ENCODE measurements at places on chromosomes 2 and 18.

DNA sequence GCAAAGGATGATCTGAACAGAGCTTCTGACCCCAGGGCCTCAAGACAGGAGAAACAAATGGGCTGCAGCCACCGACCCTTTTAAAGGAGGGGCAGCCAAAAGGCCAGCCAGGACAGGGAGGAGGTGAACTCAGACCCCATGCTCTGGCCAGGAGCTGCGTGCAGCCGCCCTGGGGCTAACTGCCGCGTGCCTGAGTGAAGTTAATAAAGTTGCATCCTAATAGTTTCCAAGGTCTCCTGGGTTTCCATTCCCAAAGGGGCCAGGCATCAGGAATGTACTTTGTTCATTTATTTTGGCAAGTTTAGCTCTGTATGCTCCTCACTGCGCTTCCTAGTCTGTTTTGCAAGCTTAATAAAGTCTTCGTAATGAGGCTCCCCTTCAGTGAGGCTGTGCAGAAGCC lies 60.7 kb downstream of the EN1 start:
- DNase-seq = no peak

DNA sequence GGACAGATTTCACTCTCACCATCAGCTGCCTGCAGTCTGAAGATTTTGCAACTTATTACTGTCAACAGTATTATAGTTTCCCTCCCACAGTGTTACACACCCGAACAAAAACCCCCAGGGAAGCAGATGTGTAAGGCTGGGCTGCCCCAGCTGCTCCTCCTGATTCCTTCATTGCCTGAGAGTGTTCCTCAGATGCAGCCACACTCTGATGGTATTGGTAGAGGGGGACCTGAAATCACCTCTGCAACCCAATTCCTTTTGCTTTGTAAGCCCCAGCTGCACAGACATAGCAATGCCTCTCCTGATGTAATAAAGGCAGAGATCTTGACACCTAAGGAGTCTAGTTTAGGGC lies 1529.8 kb downstream of the RPIA start:
- DNase-seq = no peak

- peak; percentile 78 for DNase-seq
These were observed 22.2 kb downstream of the NFE2L2 start for GRCh38 chr2:177242121-177242987.

DNA sequence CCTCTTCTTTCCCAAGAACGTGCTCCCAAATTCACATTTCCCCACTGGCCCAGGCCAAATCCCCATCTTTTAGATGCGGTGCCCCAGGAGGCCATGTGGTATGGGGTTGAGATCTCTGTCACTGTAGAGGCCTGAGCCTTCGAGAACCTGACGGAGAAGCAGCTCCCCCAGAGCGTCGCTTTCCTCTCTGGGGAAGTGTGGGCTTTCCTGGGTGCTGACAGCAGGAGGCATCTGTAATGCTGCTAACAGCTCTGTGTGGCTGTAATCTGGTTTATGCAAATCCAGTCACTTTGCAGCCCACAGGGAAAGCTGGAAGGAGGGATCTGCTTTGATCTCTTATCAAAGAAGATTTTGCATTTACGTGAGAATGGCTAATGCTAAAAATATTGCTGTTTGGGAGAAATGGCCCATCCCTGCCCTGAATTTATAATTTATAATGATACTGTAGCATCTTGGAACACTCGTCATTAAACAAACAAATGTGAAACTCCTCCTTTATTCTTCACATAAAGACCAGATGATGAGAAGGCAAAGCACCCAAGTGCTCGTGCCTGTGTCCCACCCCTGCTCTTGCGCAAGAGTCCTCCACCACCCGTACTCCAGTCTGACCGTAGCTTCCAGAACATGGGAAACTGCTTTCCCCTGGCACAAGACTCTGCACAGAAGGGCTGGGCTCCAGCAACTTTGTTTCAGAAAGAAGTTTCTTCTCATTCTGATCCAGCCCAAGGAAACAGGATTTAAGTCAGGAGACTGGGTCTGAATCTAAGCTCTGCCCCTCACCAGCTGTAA lies 109.9 kb upstream of the EPC2 start:
- no peak for DNase-seq

DNA sequence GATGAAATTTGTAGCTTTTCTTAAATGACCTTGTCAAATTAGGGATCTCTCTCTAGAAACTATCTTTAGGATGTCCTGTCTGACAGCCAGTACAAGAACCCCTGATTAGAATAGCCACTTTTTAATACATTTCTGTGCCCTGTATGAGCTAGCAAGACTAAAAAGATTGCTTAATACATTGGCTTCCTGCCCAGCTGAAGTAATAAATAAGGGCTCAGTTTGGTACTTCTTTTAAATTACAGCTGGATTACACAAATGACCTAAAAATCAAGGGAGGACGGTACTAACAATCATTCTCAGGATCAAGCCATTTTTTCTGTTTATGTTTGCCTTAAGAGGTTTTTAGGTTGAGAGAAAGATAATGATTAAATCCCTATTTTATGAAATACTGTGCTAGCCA lies 11.6 kb upstream of the OLA1 start:
- no peak for DNase-seq

DNA sequence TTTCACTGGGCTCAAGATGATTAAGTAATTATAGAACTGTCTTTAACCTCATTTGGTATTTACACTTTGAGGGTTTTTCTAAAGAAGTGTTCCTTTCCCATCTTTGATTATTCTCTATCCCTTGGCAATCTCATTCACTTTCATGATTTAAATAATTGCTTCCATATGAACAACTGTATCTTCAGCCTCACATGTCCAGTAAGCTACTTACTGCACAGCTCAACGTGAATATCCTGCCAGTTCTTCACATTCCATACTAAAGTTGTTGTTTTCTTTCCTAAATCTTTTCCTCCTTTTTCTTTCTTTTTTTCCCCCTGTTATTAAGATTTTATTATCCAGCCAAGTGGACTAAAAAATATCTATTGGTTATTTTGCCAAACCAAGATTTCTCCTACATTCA lies 37.7 kb downstream of the ZC3H15 start:
- no peak for DNase-seq

DNA sequence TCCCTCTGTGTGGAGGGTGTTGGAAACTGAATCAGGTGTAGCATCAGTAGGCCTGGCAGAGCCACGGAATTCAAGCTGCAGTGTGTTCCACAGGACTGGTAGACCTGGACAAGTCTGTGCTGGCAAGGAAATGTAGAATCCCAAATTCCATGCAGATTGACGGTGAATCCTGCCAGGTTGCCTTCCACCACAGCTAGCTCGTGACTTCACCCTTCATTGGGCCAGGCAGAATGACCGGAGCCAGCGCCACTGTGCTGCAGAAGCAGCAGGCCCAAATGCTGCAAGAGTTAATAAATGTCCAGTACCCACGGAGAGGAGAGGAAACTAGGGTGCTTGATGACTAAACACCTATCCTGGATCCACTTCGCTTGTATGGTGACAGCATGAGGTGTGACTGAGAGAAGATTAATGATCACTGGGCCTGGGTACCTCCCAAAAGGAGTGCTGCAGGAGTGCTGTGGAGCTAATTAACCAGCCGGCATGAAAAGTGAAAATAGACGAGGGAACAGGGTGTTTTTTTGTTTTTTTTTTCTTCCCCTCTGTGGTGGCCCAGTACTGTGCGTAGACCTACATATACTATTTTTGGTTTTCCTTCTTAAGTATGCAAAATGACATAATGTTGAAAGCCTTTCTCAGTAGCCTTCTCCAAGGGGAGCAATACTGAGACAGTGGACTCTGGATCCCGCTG lies 122.2 kb downstream of the TANC1 start:
- no peak for DNase-seq

DNA sequence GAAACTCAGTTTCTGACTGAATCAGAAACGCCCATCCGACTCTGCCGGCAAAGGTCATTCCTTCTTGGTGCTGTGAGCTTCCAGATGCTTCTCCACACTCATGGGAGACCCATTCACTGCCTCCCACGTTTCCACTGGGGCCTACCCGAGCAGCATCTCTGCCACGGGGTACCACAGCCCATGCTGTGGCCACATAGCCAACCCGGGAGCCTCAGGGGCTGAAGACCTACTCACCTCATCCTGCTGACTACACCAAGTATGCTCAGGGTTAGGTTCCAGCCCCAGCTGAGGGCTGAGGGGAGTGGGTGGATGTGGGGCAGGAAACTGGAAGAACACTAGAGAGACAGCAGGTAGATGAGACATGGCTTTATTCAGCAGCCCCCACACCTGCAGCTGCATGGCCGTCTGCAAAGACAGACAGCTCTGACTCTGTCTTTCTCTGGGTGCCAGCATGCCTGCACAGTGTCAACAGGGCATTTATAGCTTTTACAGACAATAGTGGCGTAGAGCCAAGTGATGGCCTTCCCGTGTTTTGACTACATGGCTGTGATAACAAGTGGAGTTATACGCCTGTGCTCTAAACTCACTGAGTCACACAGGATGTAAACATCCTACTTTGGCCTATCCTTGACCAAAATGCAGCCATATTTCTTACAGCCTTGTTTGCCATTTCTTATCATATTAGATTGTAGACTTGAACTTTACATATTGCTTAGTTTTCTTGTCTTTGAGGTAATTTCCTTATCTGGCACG lies 16.5 kb upstream of the KLHL23 start:
- no peak for DNase-seq

DNA sequence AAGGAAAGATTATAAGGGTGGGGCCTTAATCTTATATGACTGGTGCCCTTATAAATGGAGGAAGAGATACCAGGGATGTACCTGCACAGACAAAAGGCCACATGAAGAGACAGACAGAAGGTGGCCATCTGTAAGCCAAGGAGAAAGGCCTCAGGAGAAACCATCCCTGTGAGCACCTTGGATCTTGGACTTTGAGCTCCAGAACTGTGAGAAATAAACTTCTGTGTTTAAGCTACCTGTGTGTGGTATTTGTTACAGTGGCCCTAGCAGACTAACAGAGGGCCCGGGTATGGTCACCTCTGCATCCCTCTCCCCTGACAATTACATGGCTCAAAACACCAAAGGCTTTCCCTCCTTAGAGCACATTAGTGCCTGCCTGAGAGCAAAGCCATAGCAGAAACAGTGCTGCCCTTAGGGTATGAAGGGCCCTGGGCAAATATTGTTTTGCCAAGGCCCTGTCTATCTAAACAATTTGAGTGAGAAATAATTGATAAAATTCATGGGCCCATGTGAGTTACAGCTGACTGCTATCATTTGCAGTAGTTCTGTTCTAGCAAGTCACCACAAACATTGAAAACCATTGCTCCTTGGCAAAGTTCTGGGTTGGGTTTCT lies 109.3 kb upstream of the MYCN start:
- DNase-seq = no peak

DNA sequence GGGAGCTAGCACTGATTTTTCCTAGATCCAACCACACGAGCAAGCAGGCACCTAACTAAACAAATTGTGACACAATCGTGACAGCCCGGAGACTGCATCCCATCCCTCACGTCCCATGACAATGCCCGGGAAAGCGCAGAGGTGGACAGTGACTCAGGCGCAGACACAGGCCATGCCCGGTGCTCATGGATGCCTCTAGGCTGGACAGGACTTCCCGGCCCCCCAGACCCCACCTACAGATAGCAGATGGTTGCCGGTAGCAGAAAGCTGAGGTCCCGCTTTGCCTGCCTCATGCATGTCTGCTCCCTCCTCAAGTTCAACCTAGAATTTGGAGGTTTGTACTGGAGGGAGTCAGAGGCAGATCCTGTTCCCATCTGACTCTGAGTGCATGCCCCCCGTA lies 81.0 kb downstream of the TPO start:
- no peak for DNase-seq

- DNase-seq = no peak
These were observed 107.7 kb downstream of the ATL2 start for GRCh38 chr2:38269421-38269820.

DNA sequence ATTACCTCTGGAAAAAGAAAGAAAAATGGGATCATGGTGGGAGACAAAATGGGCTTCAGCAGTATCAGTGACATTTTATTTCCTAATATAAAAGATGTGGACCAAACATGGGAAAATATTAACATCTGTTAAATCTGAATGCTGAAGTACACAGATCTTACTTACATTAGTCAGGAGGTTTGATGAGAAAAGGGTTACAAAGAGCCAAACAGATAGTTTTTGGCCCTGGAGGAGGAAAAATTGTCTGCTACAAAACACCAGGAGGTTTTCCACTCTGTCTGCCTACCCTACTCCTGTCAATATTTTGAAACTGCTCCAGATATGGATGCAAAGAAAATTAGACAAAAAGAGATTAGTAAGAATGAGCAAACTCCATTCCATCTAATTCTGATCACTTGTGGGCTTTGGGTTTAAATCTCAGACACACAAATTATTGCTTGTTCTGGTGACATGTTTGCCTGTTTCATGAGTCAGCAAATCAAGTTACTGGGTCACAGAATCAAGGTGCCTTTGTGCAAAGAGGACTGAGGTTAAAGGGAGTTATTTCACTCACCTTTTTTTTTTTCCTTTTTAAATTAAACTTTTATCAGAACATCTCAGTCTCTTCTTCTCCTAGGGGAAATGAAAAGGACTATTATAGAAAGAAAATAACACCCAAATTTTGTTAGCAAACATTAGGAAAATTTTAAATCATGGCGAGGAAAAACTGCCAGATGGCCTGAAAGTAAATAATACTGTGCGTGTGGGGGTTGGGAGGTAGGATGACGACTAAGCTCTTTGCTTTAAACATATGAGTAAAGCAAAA lies 87.0 kb upstream of the SPATS2L start:
- no peak for DNase-seq

DNA sequence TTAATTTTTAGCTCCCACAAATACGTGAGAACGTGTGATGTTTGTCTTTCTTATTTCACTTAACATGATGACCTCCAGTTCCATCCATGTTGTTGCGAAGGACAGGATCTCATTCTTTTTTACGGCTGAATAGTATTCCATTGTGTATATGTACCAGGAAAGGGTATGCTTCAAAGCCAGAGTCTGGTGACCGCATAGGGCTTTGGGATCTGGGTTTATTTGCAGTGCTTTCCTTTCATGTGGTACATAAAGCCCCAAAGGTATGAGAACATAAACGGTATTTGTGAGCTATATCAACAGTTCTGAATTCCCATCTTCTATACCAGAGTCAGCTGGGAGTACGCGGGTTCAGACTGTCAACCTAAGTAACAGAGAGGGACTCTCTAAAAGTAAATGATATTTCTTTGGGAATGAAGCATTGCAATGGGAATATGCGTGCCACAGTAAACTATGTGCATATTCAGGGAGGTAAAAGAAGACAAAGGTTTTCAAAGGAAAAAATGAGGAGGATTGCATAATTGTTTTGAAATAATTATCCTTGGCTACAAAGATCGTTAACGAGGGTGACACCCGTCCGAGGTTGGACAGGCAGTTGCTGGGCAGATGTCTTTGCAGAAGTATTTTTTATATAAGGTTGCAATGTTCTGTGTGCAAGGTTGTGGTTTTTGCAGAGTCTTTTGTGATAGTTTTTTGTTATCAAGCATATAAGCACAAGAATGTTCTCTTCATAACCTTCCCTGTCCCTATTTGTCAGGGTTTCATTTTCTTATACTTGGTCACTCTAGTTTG lies 24.4 kb downstream of the CRYGD start:
- DNase-seq = no peak

DNA sequence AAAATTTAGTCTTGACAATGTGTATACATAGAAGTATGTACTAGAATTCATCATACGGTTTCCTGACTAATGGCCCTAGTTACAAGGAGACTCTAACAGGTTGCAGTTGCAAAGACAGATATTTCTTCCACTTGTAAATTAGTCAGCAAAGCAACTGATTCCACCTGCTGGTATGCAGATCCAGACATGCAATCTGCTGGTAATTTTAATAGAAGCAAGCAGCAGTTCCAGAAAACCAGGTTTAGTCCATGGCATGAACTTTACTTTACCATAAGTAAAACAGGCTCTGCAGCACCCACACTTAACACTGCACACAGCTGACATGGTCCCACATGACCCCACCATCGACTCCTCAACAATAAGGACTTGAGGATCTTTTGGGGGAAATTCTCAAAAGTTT lies 110.9 kb upstream of the SP3 start:
- no peak for DNase-seq
